ENCODE measurements at places on chromosomes 5 and 9.

GRCh38 chr9:120481846-120482245, 98.1 kb downstream of the CDK5RAP2 start:
- DNase-seq: no peak

- DNase-seq: no peak
Measured at GRCh38 chr9:69093471-69094103, 58.0 kb downstream of the FXN start.

DNA sequence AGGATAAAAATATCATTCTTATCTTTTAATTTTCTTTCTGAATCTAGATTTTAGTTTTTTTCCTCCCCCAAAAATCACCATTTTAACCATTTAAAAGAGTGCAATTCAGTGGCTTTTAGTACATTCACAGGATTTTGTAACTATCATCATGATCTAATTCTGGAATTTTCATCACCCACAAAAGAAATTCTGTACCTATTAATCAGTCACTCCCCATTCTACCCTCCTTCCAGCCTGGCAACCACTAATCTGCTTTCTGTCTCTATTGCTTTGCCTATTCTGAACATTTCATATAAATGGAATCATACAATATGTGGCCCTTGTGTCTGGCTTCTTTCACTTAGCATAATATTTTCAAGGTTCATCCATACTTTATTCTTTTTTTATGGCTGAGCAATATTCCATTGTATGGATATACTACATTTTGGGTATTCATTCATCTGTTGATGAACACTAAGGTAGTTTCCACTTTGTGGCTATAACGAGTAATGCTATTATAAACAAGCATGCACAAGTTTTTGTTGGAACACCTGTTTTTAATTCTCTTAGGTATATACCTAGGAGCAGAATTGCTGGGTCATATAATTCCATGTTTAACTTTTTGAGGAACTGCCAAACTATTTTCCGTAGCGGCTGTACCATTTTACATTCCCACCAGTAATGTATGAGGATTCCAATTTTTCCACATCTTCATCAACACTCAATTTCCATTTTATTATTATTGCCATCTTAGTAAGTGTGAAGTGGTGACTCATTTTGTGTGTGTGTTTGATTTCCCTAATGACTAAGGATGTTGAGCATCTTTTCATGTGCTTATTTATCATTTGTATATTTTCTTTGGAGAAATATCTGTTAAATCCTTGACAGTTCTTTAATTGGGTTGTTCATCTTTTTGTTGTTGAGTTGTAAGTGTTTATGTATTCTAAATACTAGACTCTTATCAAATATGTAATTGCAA, 340.3 kb downstream of the CWC27 start:
- no peak for DNase-seq

GRCh38 chr9:79360387-79361347, 211.1 kb upstream of the TLE4 start:
- DNase-seq: no peak

GRCh38 chr5:37739817-37740261, 100.0 kb downstream of the GDNF start:
- DNase-seq: no peak

GRCh38 chr5:16727755-16728325, 111.0 kb upstream of the RETREG1 start:
- DNase-seq: no peak

- DNase-seq: no peak
Measured at GRCh38 chr5:77356740-77357139, 135.4 kb downstream of the WDR41 start.

GRCh38 chr5:168734620-168735300, 155.6 kb upstream of the PANK3 start:
- DNase-seq: no peak

GRCh38 chr5:168413062-168413461, 73.2 kb upstream of the RARS1 start:
- no peak for DNase-seq

DNA sequence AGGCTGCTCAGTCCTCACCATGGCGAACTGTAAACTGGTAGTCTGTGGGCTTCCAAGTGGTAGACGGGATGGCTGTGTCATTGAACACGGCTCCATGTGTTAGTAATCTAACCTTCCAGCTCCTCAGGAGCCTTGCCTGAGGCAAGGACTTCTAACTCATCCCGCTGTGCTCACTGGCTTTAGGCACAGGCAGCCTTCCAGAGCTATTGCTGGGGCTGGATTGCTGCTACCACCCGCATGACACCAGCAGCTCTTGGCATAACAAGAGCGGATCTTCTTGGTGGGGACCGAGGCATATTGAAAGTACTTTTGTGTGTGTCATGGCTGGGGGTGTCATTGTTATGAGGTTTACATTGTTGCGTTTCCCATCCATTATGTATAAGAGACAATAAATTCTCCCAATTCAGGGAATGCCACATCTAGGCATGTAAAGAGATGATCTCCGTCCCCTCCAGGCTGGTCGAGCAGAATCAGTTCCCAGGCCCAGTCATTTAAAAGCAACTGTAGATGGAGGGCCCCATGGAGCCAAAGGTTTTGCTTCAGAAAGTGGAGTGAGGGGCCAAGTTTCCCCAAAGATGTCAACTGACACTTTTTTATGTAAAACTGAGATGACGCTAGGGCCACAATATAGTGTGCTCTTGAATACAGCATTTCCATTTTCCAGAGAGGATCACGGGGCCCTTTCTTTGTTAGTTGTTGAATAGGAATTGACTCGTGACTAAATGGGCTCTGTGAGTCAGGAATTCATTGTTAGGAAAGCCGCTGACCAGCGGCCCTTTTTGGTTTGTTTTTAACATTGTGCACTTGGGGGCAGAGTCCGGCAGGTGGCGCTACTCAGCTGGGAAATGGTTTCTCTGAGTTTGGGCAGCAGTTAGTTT, 759.5 kb downstream of the TAF11L14 start:
- DNase-seq: no peak

GRCh38 chr5:74477761-74478160, 162.8 kb downstream of the ENC1 start:
- DNase-seq: no peak

- DNase-seq: no peak
Measured at GRCh38 chr9:115286411-115286810, 168.5 kb upstream of the TNC start.

- no peak for DNase-seq
Measured at GRCh38 chr9:99601571-99602111, 220.0 kb upstream of the NR4A3 start.

- no peak for DNase-seq
Measured at GRCh38 chr5:96758621-96759020, 49.1 kb downstream of the ERAP1 start.

- DNase-seq: peak; percentile 7
Measured at GRCh38 chr5:126101901-126102300, 321.3 kb upstream of the GRAMD2B start.

GRCh38 chr5:50969151-50970031, 303.0 kb downstream of the PARP8 start:
- DNase-seq: no peak

- no peak for DNase-seq
Measured at GRCh38 chr5:54518818-54519508, 1.4 kb downstream of the SNX18 start.

DNA sequence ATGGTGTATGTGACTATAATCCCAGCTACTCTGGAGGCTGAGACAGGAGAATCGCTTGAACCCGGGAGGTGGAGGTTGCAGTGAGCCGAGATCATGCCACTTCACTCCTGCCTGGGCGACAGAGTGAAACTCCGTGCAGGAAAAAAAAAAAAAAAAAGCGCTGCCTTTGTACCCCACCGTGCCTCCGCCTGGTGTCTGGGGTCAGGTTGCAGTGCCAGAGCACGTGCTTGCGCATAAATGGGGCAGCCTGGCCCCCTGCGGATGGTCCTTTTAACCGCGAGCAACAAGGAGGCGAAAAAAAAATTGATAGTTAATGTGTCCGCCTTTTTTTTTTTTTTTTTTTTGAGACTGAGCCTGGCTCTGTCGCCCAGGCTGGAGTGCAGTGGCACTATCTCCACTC, 6.3 kb upstream of the CCNB1 start:
- DNase-seq: no peak

DNA sequence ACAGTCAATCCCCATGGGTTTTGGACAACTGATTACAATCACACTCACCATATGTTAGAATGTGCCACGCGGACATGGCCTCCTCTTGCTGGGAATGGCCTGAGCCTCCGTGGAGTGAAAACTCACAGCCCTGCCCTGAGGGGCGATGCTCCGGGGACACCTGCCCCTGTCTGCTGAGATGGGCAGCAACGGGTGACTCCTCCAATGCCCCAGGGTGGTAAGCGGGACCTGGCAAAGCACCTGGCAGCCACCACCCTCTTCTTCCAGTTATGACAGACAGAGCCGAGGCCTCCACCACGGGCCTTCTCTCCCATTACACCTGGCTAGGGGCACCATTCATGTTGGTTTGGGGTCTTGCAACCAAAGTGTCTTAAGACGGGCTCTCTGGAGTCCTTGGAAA, 94.9 kb upstream of the COL5A1 start:
- DNase-seq: no peak

- DNase-seq: no peak
Measured at GRCh38 chr5:67530609-67531255, 334.1 kb upstream of the CD180 start.

GRCh38 chr9:3241290-3241689, 284.5 kb downstream of the RFX3 start:
- no peak for DNase-seq

DNA sequence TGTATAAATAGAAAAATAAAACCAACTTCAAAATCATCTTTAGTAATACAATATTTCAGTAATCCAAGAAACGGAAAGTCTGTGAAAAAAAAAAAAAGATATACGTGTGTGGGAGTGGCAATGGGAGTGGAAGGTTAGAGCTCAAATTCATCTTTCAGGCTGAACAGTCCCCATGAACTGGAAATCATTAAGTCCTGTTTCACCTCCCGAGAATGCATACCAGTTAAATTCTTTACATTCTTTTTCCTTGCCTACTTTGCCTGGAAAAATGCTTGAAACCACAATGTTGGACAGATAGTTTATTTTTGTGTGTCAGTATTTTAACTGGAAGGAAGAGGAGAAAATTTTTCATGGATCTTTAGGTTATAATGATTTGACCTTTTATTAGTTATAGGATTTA, 166.8 kb downstream of the MUSK start:
- no peak for DNase-seq

DNA sequence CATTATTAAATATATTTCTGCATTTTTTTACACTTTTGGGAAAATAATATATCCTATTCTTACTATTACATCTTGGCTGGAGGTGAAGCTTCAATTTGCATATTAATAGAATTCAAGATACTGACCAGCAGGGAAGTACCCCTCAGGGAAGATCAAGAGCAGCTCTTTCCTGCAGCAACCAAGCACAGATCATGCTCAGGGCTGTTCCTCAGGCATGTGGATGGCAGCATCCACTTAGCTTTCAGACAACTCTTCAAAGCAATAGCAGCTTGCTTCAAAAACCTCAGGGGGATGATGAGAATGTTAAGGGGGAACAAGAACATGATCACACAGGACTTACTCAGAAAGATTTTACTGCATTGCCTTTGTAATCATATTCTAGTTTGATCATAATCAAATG, 731.8 kb downstream of the SEMA5A start:
- DNase-seq: no peak

DNA sequence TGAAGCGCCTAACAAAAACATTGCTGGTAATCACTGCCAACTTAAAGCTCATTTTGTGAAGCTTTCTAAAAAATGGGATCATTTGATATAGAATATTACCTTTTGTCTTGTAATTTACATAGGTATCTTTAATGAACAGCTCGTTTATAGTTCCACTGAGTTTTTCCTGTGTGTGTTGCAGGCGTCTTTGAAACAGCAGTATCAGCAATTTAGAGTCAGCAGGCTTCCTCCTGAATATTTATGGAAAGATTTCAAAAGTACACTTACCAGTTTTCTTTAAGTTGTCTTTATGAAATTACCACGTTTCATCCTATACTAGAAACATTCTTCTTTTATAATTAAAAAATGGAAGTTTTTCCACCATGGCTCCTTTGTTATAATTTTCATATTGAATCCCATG, 140.3 kb upstream of the GRIN3A start:
- DNase-seq: no peak

GRCh38 chr5:159915904-159916840, at the start of gene ADRA1B:
Gene ADRA1B, plus strand, starts transcription at chr5:159916482. Its CDS starts 424 bp downstream, at chr5:159916906.
- no peak for DNase-seq

DNA sequence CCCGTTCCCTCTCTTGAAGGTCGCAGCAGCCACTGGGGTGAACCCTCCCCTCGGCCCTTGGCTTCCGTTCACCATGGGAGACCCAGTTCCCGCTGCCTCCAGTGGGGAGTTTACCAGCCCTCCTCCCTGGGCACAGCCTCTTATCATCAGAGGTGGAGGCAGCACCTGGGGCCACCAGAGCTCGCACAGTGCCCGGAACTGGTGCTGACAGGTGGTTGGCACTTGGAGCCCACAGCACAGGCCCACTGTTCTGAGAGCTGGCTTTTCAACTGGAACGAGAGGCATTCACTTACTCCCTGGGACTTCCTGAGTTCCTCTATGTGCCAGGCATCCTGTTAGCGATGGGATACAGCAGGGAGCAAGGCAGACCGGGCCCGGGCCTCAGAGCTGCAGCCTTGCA, 106.8 kb upstream of the FCN2 start:
- no peak for DNase-seq

- no peak for DNase-seq
Measured at GRCh38 chr9:135979547-135980166, 18.5 kb upstream of the UBAC1 start.

- DNase-seq: no peak
Measured at GRCh38 chr9:83642793-83643192, 19.9 kb downstream of the IDNK start.

DNA sequence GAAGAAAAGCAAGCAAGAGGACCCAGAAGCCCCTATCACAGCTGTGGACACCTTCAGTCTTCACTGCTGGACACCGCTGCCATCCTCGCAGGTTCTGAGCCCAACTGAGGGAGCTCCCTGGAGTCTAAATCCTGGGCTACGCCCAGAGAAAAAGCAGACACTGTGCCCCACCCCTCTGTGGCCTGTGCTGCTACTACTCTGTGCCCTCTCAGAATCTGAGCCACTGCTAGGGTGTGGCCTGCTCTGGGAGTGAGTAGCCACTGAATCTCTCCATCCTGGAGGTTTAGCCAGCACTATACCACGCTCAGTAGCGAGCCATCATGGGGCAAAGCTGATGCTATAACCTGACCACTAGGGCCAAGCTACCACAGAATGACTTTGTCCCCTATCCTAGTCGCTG, 338.2 kb downstream of the NPR3 start:
- DNase-seq: no peak
